ENCODE measurements at places on chromosomes 6 and 20.
A peak's percentile ranks its signal among the peaks of the same experiment; 100 is the strongest.

DNA sequence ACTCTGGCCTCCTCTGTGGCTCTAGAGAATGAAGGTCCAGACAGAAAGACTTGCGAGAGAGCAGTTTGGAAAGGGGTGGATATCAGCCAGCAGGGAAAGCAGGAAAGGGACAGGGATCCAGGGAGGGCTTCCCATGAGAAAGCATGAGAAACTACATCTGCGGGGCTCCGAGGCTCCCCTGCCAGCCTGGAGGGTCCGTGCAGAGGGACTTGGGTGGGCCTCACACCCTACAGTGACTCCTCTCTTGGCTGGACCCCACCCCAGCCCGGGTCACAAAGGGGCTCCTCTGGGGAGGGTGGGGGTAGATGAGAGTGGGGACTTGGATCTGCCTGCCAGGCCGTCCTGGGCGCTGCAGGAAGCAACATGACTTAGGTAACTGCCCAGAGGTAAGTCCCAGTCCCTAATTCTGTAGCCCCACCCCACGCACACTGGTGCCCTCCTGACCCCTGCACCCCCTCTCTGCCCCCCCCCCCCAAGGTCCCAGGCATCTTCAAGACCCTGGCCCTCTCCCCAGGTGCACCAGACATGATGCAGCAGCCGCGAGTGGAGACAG is at the start of gene TMEM239:
Gene TMEM239 (plus strand): TSS at position 335 of the 553 bp plus-strand sequence. CDS start 191 bp downstream, at position 526.
- no peak for DNase-seq

DNA sequence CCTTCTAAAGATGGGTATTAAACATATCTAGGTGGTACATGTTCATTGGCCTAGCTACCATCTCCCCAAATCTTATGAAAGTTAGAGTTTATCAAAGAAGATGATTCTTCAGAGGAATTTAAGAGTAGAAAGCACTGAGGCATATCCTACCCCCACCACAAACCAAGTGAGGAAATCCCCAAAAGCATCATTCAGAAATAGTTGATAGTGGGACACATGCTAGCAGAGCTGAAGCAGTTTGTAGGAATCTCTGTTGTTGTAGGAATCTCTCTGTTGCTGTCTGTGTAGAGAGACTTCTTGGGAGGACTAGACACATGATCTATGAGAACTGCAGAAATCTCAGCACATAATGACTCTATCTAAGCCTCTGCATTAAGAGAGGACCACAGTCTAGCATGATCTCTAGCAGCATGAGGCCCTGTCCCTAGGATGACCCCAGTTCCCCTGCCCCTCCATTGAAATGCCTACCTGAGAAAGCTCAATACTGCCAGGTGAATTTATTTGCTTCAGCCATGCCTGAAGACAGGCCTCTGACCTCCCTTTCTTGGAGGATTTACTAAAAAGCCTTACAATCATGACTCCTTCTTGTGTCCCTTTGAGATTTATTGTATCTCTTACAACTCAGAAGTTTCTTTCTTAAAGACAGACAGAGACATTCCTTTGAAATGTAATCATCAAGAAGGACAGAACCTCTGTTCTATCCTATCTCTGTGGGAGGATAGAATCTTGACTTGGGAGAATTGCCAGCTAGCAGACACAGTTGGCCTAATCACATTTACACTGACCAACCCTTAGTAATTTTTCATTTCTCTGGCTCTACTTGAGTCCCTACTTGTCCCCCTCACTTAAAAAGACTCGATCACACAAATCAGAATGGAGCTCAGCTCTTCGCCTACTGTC is 582.4 kb downstream of the PHF3 start:
- DNase-seq: no peak

GRCh38 chr6:139287868-139288267 is 3.9 kb downstream of the TXLNB start:
- DNase-seq: no peak

DNA sequence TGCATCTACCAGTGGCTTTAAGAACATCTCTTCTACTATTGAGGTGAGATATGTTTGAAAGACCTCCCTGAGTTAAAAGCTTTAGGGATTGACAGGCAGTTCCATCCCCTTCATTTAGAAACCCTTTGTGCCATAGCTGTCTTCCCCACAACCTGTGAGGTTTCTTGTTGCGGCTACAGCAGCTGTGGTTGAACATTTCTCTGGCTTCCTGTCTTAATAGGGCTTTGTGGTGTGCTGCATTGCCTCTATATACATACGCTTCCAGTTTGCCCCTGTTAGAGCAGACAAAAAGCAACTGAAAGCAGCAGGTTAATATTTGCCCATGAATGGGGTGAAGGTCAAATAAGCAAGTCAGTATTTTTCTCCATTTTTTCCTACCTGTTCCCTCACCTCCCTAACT is 210.2 kb downstream of the TMEM200A start:
- no peak for DNase-seq

DNA sequence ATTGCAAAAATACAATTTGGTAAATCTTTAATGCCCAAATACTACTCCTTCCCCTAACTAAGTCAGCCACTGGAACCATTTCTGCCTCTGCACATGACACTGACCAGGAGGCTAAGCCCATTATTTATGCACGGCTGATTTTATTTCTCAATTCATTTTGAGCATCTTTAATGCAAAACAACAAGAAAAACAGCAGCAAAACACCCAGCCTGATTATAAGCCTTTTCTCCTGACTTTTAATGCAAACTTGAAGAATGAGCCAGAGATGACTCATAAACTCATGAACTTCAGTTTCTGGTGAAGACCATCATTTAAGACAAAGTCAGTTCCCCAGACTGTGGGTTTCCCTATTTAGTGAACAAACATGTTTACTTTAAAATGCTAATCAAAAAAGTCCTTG is 51.6 kb downstream of the CYP24A1 start:
- no peak for DNase-seq

DNA sequence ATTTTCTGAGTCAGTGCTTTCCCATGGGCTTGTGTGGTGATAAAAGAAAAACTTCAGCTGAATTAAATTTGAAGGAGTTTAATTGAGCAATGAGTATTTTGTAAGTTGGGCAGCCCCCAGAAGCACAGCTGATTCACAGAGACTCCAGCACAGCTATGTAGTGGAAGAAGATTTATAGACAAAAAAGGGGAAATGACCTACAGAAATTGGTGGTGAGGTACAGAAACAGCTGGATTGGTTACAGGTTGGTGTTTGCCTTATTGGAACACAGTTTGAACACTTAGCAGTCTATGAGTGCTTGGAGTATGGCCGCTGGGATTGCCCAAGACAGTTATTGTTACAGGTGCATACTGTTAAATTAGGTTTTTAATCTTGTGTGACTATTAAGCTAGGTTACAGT is 96.9 kb upstream of the PTPRK start:
- no peak for DNase-seq

DNA sequence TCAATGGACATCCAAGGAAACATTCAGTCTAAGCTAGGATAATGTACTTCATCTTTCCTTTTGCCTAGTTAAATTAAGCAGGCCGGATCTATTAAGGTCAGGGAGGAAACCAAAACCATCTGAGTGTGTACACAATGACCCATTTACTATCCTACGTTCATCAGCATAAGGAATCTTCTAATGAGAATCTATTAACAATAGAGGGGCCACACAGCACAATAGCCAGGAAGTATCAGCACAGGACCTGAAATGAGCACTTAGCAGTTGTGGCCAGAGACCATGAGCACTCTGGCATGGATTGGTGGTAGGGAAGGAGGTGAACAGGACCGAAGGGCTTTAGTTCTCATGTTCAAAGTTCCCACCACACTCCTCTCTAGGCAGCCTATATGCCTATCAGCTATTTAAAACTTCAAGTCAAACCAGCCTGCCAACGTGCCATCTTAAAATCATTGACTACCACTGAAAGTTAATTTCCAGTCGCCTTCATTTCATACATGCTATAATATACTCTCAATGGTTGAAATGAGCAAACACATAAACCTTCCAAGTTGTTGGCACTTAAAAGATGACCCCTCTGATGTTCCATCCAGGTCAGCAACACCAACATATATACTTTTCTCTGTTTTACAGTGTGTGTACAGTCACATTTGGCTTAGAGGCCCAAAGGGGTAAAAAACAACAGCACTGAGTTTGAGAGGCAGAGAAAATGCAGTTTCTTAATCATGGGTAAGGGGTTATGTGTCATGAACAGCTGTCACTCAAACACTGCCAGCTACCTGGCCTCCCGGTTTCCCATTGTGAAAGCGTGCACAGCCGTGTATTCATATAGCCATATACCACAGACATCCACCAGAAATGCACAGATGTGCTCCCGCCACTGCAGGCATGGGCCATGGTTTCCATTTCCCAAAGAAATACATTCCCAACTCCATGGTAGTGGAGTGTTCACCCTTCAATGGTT is 184.3 kb downstream of the TBXT start:
- DNase-seq: no peak

GRCh38 chr6:68126089-68126749 is 508.9 kb upstream of the ADGRB3 start:
- DNase-seq: no peak

- DNase-seq: no peak
Measured at GRCh38 chr6:56382416-56382940, 135.1 kb upstream of the COL21A1 start.

DNA sequence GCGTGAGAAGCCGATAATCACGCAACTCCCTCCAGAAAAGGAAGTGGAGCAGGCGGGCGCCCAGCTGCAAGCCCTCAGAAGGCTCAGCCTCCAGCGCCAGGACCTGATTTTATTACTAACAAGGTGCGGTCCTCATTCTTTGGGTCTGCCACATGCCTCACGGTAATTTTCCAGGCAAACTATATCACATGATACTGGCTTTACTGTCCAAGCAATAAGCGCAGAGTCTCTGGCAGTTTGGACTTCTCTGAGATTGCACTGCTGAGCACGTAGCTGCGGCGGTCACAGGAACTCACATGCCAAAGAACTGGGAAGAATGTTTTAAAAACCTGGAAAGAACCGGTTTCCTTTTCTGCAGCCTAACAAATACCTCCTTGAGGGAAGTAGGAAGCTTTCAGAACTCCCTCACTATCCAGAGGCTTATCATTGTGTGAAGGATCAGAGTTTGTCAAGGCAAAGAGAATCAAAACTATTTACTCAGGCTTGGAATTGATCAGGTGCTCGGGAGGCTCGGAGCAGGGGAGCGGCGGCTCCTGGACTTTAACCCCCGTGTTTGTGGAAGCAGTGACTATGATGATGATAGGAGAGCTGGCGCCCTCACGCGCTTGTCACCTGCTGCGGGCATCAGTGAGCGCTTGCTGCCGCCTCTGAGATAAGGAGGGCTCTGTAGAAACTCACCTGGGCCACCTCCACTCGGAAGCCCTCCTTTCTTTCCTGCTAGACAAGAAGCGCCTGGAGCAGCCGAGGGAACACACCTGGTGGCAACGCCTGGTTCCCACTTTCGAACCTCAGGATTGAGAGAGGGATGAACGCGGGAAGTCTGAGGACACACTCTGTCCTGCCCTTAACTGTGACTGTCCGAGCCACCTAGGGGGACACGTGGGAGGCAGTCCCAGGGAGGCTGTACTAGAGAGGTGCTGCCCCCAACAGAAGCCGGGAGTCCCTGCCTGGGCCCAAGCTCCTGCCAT is 27.2 kb upstream of the SYNJ2 start:
- no peak for DNase-seq

GRCh38 chr6:144951730-144952437 is 666.7 kb downstream of the UTRN start:
- no peak for DNase-seq

- peak; percentile 28 for DNase-seq
Measured at GRCh38 chr6:3750317-3751076, 1.0 kb downstream of the PXDC1 start.

- DNase-seq: no peak
Measured at GRCh38 chr6:16632101-16632500, 129.2 kb downstream of the ATXN1 start.

Measured in cortex of kidney (tissue), 1 donor.